ENCODE measurements at places on chromosomes 4 and X. TPM values are rescaled to one million over a fixed set of nuclear protein-coding genes. Genes with fewer than 3 reads are reported as not detected.

Gene USP17L19
- not detected for total RNA-seq

Gene ITIH6
- total RNA-seq = not detected

- no peak for DNase-seq
These were observed 4.2 kb upstream of the TMSB4X start for GRCh38 chrX:12970691-12971202.

GRCh38 chr4:181330654-181331201, 912.5 kb upstream of the TENM3 start:
- no peak for DNase-seq
